MV-4-11 (cell line): ENCODE measurements at places on chromosomes 7 and 10.

- peak; percentile 13 for DNase-seq
These were observed 276.1 kb downstream of the ELFN1 start for GRCh38 chr7:1946025-1946772.

- no peak for DNase-seq
These were observed 418.7 kb downstream of the GATA3 start for GRCh38 chr10:8473205-8473604.

DNA sequence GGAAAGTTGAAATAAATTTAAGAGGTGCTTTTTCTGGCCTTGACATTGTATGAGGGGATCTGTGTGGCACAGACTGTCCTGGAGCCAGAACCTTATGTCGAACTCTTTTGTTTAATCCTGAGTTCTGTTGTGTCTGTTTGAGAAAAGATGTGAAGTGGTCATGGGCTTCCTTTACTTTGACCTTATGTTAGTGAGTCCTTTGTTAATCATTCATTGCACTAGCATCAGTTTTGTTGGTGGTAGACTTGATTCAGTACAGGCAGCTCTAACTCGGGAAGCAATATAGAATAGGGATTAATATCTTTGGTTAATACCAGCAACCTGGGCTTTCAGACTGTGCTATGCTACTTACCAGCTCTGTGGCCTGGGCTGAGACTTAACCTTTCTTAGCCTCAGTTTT lies 123.9 kb upstream of the FZD1 start:
- DNase-seq, result no peak

DNA sequence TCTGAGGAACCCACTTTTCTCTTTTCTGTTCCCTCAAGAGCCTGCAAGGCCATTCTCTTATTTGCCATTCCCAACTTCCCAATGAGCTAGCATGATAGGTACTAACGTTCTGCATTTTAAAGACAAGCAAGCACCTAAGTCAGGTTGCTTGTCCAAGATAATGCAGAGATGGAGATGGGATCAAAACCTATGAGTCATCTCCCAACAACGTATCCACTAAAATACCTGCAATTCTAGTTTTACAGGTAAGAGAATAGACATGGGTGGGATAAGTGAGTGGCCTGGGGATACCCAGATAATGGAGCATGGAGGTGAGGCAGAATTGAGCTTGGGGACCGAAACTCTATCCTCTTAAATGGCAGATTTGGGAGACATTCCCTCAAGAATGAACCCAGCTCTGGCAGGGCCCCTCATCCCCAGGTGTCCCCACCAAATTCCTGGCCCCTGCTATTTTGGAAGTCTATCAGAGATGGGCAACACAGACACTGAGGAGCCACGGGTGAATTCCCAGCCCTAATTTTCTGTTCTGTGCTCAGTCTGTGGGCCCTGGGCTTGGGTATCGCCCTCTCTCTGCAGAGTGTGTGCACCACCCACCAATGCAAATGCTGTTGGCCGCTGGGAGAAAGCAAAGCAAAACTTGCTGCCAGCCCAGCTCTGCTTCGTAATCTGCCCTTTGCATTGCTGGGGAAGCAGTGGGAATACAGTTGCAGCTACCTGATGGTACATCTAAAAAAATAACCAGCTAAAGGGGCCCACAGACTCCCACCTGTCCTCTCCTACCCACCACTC lies 98.3 kb downstream of the KCNMA1 start:
- no peak for DNase-seq
